ENCODE measurements at places on chromosomes 7 and 10. TPM values are rescaled to one million over a fixed set of nuclear protein-coding genes. Genes with fewer than 3 reads are reported as not detected.

DNA sequence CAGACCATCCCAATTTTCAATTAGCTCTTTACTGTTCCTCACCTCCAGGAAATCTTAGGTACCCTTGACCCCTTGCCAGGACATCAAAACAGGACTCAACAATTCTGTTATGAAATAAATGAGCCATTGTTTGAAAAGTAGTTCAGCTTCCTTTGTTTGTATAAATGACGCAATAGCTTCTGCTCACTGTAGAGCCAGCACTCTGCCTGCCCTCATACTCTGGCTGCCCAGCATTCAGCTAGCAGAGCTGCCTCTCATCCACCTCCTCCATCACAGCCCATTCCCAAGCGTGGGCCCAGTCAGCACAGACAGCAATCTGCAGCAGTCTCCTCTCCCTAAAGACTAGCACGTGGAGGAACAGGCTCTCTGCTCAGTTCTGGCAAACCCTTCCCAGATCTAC, 478.6 kb downstream of the GRID1 start:
- no peak for DNase-seq

DNA sequence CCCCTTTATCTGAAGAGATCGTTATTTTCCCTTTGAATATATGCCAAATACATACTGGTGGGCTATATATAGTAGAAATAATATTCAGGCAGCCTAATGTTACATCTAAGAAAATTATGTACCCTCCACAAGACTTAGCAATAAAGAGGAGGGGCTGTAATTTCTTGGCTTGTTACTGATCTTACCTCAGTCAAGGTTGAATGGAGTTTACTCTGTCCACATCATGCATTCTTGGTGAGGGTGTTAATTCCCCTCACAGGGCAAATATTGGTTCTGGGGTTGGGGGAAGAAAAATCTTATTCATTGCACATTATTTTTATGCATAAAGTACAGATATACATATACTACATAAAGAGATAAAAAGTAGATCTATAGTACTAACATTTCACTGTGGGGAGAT, 145.8 kb upstream of the ANK3 start:
- no peak for DNase-seq

DNA sequence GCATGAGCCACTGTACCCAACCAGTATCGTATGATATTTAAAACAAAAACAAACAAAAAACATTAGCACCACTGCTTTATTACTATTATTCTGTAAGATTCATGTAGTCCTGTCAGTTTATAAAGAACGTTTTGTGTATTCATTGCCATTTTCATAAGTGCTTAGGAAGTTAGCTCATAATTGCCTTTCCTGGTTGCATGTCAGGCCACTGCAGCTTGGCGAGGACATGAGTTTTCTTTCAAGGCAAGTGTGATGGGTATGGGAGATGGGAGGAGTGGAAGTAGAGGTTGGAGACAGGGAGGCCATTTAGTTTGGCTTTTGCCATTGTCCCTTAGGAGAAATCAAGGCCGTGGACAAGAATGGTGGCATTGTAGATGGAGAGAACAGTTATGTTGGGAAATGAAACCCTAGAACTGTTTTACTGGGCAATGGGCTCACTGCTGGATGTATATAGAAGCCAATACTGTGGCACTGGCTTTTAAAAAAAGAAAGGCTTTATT, 48.9 kb downstream of the TYW1 start:
- no peak for DNase-seq

DNA sequence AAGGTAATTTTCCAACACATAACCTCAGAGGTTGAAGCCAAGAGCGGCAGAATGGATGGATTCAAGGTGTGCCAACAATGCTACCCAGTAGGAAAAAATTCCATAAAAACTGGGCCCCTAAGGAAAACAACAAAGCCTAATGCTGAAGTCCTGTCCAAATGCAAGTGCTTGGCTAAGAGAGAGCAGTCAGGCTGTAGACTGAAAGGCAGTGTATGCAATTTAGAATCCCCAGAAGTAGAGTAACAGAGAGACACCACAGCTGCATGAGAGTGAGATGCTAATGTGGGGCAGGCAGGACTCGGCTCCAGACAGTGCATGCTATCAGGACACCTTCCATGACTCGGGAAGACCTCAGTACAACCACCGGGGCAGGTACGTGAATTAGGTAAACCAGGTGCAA, 124.5 kb downstream of the ZFAND4 start:
- DNase-seq: no peak

- DNase-seq: no peak
Measured at GRCh38 chr10:58820861-58821751, 308.4 kb downstream of the BICC1 start.

- no peak for DNase-seq
Measured at GRCh38 chr10:61987951-61988379, 86.5 kb downstream of the ARID5B start.

DNA sequence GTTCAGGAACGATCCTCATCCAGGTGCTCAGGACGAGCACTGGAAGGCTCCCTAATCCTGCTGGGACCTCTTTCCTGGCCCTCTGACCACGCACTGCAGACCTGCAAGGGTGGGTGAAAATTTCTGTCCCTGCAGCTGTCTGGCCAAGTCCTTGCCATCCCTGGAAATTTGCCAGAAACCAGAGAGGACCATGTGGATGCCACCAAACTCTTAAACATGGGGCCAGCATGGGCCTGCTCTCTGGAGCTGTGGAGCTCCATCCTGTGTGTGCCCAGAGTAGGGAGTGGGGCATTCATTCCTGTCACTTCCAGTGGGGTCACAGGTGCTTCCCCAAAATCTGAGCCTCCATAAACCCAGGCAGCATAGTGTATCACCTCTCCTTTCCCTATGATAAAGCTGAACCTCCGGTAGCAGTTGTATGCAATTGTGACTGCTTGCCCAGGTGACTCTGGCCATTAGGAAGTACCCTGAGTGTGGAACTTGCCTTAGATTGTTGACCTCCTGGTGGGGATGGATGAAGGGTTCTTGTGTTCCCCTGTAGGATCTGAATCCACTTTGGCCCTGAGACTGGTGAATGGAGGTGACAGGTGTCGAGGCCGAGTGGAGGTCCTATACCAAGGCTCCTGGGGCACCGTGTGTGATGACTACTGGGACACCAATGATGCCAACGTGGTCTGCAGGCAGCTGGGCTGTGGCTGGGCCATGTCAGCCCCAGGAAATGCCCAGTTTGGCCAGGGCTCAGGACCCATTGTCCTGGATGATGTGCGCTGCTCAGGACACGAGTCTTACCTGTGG, 57.1 kb downstream of the DMBT1 start:
- no peak for DNase-seq

DNA sequence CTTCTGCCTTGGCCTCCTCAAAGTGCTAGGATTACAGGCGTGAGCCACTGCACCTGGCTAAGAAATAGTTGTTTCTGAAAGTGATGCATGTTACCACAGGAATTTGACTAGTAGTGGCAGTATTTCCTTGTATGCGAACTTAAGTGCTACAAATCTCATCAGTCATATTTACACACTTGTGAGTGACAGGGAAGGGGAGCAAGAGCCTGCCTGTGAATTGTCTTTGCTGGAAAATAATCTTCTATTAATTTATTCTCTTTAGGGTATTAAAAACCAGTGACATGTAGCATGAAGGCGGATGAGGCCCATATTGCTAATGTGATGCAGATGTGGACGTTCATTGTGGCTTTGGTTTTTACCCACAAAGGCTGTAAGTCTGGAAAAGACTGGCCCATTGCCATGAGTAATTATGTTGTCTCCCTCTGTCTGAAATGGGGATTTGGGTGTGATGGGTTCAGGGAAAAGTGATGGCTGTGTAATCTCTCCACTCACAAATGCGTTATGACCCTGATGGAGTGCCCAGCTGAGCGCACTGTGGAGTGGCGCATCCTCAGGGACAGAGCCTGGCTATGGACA, 97.6 kb downstream of the CCNY start:
- DNase-seq: no peak

- DNase-seq: no peak
Measured at GRCh38 chr10:11177926-11178471, 160.3 kb downstream of the CELF2 start.

DNA sequence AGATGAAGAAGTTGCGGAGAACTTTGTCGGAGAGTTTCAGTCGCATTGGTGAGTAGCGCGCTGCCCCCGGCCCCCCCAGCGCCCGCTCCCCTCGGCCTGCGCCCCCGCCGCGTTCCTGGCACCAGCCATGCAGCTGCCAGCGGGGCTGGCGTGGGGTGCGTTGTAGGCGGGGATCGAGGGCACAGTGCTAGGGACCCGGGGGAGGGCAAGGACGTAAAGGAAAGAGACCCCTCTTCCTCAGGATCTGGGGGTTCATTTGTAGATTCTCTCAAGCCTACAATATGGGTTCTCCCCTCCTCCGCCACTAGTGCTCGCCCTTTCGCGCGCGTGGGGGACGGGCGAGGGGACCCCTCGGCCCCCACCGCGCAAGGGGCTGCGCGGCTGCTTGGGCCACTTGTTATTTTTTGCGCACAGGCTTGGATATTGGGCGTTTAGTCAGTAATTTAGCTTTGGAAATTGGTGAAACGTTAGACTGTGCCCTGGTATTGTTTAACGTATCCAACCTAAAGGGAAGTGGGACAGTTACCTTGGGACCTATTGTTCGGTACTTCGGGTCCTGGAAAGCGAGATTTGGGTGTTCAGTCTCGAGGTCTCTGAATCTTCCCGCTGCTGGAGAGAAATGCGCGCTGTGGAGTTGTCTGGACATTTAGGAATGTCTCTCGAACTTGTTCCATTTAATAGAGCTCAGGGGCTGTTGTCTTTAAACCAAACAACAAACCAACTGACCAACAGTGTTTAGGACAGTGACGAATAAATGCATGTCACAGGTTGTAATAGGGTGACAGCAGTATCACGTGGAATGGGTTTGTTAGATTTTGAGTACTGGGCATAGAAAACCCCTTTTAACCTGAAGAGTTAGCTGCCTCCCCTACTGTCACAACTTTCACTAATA, 796 bp downstream of the CDK14 start:
- DNase-seq: no peak

GRCh38 chr10:100890141-100890672, 22.6 kb upstream of the SLF2 start:
- DNase-seq: no peak

DNA sequence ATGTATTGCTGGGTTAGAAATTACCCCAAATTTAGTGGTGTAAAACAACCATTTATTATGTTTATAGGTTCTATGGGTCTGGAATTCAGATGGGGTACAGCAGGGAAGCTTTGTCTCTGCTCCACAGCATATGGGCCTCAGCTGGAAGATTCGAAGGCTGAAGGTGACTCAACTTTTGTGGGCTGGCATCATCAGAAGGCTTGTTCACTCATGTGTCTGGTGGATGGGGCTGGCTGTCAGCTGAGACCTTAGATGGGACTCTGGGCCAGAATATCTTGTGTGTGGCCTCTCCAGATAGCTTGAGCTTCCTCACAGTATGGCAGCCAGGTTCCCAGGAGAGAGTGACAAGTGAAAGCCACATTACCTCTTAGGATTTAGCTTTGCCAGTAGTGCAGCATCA, 45.9 kb downstream of the ZNF503 start:
- no peak for DNase-seq

DNA sequence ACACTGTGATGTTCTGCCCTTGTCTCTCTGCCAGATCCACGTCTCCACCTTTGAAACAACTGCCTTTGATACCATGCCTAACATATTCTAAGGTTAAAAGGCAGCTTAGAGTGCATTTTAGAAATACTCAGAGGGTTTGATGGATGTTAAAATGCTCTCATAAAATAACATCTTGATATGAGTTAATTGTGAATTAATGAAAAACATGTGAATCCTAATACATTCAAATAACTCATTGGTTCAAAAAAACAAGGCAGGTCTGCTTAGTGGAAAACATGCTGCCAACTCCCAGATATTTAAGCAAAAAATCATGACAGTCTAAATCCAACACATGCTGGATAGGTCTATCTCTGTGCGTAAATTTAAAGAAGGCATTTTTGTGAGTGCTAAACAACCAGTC, 291.8 kb downstream of the AHR start:
- no peak for DNase-seq

- DNase-seq: no peak
Measured at GRCh38 chr7:133434246-133434865, 181.5 kb downstream of the EXOC4 start.

DNA sequence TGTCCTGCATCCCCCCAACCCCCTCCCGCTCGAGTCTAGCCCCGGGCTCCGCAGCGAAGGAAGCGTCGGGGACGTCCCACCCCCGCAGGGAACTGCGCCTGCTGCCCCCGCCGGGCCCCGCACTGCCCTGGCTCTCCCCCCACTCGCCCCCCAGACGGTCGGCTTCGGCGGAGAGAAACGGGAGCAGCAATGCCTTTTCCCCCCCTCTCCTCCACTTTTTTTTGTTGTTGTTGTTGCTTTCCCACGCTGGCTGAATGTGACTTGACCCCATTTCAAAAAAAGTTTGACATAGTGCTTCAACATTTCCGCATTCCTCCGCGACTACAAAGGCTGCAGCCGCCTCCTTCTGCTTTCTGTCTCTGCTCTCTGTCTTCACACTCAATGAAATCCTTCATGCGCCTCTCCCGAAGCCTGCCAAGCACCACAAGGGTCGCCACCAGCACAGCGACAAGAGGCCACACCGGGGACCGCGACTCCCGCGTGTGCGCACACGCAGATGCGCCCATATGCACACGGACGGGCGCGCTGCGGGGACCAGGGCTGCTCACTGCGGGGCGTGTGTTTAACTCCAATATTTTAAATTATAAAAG, 1.0 kb downstream of the CDK6 start:
- peak; percentile 54 for DNase-seq

DNA sequence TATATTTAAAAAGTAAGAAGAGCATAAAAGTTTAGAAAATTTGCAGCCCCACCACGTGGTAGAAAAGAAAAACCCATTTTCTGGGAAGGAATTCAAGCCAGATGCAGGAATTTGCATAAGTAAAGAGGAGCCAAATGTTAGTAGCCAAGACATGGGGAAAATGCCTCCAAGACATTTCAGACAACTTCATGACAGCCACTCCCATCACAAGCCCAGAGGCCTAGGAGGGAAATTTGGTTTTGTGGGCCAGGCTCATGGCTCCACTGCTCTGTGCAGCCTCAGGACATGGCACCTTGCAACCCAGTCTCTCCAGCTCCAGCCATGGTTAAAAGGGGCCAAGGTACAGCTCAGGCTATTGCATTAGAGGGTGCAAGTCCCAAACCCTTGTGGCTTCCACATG, 411.9 kb downstream of the THSD7A start:
- DNase-seq: no peak

GRCh38 chr10:119761106-119761505, 35.3 kb downstream of the INPP5F start:
- DNase-seq: no peak

- DNase-seq: no peak
Measured at GRCh38 chr7:43701500-43701854, 27.8 kb downstream of the COA1 start.

DRGX gene
- not detected for total RNA-seq

REPIN1 gene
- 218 TPM for total RNA-seq

TRPV5 gene
- total RNA-seq: not detected

CAMK2B gene
- not detected for total RNA-seq

SYCE1 gene
- not detected for total RNA-seq

CPN1 gene
- total RNA-seq: not detected

TMEM273 gene
- total RNA-seq: not detected

BAMBI gene
- total RNA-seq: 12.6 TPM

IFIT2 gene
- 1.7 TPM for total RNA-seq

LYZL1 gene
- not detected for total RNA-seq

TAF5 gene
- total RNA-seq: 11.3 TPM

CPA2 gene
- 0.14 TPM for total RNA-seq

COX15 gene
- total RNA-seq: 26.8 TPM

HPS6 gene
- 52.6 TPM for total RNA-seq

PALS2 gene
- total RNA-seq: 4.6 TPM

LIPJ gene
- total RNA-seq: not detected
